ENCODE measurements at places on chromosomes 6 and 20.

DNA sequence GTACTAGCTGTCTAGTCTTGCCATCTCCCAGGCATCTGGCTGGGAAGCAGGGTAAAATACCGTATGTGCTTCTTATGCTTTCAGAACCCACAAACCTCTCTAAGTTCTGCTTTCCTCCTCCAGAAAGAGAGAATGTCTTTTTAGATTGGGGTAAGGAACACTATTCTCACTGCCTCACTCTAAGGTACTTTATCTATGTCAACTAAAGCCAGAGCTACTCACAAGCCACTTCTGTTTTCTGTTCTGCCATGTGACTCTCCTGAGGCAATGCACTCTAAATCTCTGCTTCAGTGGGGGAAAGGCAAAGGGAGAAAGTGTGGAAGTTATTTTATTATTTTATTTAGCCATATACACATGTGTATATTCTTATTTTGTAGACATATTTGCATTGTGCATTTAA, 15.6 kb downstream of the MEP1A start:
- no peak for DNase-seq

- DNase-seq = no peak
Observed at GRCh38 chr6:50128420-50129005, 78.8 kb upstream of the DEFB112 start.

DNA sequence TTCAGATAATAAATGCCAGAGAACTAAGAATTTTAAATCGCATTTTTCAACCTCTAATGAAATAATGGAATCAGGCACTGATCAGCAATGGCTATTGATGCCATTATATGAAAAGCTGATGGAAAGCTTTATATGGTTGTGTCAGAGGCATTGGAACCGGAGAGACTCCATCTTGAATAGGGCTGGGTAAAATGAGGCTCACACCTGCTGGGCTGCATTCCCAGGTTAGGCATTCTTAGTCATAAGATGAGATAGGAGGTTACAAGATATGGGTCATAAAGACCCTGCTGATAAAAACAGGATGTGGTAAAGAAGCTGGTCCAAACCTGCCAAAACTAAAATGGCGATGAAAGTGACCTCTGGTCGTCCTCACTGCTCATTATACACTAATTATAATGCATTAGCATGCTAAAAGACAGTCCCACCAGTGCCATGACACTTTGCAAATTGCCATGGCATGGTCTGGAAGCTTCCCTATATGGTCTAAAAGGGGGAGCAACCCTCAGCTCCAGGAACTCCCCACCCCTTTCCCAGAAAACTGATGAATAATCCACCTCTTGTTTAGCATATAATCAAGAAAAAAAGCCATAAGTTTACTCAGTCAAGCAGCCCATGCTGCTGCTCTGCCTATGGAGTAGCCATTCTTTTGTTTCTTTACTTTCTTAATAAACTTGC, 40.2 kb upstream of the CD83 start:
- no peak for DNase-seq

DNA sequence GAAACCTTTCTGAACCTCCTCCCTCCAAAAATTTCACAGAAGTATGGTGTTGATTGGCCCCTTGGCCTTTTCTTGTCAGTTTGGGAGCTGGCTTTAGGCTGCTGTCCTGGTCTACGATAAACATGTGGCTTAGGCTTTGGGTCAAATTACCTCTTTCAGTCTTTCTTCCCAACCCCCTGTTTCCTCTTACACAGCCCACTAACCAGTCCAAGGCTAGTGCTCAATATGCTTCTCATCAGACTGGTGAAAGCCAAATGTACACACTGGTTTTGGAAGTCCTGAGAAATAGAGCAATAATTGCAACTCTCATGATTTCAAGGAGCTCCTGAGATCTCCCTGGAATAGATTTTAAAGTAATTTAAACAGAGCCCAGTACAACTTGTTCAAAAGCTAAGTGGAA, 933.7 kb upstream of the GJE1 start:
- no peak for DNase-seq

DNA sequence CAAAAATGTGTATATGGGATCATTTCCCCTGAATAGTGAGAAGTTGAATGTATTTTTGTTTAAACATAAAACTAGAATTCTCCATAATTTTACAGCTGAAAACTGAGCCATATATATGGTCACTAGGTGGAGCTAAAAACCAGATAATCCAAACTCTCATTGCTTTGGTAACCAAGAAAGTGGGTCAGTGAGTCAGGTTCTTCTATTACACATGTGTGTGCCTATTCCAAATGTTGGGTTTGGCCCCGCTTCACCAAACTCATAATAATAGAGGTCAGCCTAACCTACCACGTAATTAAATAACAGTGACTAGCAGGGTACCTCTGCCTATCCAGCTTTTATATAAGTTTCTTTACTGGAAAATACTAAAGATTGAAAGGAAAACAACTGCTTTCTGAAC, 19.3 kb upstream of the RNGTT start:
- peak; percentile 20 for DNase-seq

DNA sequence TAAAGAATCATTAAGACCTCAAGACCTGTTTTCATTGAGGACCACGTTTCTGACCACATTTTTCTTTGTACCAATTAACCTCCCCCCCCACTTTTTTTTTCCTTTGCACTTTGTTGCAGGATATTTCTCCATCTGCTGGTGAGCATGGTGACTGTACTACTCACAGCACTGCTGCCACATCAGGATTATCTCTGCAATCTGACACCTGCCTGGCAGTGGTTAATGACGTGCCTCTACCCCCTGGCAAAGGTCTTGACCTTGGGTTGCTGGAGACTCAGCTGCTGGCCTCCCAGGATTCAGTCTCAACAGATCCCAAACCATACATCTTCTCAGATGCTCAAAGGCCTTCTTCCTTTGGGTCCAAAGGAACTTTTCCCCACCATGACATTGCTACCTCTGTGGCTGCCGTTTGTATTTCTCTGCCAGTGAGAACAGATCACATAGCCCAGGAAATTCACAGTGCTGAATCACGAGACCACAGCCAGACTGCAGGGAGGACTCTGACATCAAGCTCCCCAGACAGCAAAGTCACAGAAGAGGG, 46.6 kb upstream of the EDN3 start:
- DNase-seq = peak; percentile 24

- no peak for DNase-seq
Observed at GRCh38 chr20:41701588-41702348, 83.6 kb upstream of the CHD6 start.

- DNase-seq = no peak
Observed at GRCh38 chr6:132663661-132664060, 4.7 kb upstream of the TAAR1 start.

- DNase-seq = no peak
Observed at GRCh38 chr6:163814494-163815364, 400.2 kb downstream of the QKI start.

- no peak for DNase-seq
Observed at GRCh38 chr20:9054176-9054575, 14.7 kb upstream of the PLCB4 start.

DNA sequence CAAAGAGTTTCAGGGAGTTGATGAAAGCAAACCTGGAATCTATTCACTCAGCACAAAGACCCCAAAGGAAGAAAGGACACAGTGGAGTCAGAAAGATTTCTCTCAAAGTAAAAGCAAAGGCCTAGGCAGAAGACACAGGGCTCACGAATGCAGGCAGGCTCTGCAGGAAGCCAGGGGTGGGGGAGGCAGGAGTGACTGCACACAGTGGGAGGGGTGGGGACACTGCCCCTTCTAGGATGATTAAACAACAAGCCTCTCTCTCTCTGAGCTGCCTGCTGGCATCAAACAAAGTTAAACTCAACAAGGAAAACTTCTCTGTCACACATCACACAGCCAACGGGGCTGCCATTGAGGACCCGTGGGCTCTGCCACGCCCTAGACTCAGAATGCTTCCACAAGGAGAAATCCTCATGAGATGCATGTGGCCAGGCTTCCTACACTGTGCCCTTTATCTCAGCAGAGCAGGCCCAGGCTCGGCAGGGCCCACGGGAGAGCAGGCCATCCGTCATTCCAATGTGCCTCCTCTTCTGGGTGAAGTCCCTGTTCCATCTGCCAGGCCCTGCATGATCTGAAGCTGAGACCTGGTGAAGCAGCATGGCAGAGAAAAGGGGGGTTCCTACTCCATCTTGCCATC, 70.1 kb downstream of the RAMACL start:
- DNase-seq = no peak

GRCh38 chr6:4664117-4664626, 112.0 kb upstream of the CDYL start:
- no peak for DNase-seq

DNA sequence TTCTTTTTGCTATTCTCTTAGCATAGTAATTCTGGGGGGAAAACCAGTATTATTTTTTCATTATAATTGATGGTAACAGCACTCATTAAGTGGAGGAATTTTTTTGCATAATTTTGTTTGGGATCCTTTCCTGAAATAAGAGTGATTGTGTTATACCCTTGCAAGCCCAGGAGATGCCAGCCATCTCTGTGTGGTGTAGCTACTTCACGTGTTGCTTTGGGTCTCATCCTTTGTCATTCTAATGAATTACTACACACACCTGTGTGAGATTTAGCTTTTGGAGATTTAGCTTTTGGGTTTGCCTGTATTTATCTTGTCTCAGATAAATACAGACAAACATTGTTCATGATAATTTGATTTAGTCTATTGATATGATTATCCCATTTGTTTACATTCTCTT, 76.5 kb downstream of the SH3BGRL2 start:
- DNase-seq = no peak

GRCh38 chr20:52867305-52867704, 104.9 kb upstream of the TSHZ2 start:
- DNase-seq = no peak

- no peak for DNase-seq
Observed at GRCh38 chr6:85672623-85673022, 29.9 kb upstream of the SYNCRIP start.

DNA sequence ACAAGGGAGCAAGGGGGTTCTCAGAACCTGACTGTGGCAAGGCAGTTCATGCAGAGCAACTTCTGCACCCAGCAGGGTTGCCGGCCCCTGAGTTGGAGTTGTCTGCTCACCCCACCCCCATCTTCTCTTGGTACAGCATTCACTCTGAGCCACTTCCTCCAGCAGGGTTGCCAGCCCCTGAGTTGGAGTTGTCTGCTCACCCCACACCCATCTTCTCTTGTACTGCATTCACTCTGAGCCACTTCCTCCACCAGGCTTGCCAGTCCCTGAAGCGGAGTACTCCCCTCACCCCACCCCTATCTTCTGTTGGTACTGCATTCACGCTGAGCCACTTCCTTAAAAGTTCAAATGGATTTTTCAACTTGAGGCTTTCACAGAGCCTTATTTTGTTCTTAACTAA, 79.7 kb upstream of the SYNDIG1 start:
- DNase-seq = no peak

GRCh38 chr6:25442898-25443297, 163.7 kb downstream of the CARMIL1 start:
- no peak for DNase-seq

- no peak for DNase-seq
Observed at GRCh38 chr20:14493408-14493807, 156.0 kb upstream of the FLRT3 start.

DNA sequence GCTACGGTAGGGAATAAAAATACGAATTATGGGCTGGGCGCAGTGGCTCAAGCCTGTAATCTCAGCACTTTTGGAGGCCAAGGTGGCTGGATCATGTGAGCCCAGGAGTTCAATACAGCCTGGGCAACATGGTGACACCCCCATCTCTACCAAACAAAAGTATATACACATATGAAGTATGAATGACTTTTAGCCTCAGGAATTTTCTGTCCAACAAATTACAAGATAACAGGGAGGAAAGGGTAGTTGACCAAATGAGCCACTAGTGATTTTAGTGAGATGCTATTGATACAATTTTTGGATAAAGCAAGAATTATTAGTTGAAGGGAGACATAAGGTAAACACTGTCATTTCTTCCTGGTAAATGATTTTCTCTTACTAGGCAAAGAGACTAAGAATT, 328.2 kb downstream of the SYNE1 start:
- no peak for DNase-seq

DNA sequence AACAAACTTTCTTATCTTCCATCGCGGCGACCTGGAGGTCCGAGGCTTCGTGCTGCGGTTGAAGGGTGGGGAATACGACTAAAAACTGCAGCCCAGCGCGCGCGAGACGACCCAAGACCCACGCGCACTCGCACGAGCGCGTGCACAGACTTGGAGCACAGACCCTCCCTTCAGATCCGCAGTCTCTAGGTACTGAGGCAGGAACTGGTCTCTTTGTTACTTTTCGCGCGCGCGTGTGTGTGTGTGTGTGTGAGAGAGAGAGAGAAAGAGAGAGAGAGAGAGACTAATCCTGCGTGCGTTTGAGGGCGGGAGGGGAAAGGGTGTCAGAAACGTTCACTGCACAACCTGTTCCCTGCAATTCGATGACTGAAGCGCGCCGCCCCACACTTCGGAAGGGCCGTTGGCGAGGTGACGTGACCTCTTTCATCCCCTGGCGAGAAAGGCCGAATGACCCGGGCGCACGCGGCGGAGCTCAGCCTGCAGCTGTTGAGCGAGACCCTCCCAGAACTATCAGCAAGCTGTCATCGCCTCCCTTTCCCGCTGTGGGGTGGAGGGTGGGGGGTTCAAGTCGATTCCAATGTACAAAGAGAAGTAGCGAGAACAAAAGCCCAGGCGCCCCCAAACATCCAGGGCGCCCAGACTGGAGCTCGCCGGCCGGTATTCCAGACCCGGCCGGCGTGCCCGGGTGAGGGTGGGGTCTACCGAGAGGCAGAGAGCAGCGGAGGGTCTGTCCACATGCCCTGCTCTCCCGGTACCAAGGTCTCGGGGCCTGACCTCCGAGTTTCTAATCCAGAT, 1.5 kb upstream of the TUBB2B start:
- DNase-seq = no peak

- DNase-seq = no peak
Observed at GRCh38 chr20:40565001-40565681, 123.9 kb downstream of the MAFB start.

DNA sequence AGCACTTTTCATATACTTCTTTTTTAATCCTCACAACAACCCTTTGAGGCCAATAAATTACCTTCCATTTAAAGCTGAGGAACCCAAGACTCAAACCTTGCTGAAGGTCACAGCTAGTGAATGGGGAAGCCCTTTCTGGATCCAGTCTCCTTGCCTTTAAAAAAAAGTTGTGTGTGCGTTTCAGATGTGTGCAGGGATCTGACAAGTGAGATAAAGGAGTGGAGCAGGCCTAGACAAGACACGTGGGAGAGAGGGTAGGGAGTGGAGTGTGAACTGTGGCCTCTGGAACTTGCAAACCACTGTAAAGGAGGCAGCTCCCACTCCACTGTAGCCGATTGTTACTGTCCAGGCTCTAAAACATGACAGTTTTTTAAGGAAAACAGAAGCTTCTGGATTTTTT, 1.9 kb downstream of the KLHL32 start:
- DNase-seq = no peak

All from T-helper 2 cell treated with Interferon-gamma antibody and Interleukin-4, amounts not matched to agents 5 μg/mL and 100 μg/mL, for 36 hours (primary cell).